ENCODE measurements at places on chromosomes 7 and 10. TPM values are rescaled to one million over a fixed set of nuclear protein-coding genes. Genes with fewer than 3 reads are reported as not detected.

ENO4 gene
- 0.19 TPM for total RNA-seq

TMEM243 gene
- total RNA-seq: 30.0 TPM

ADIRF gene
- 936 TPM for total RNA-seq

STRIP2 gene
- 2.9 TPM for total RNA-seq

GPR26 gene
- not detected for total RNA-seq

PTPRN2 gene
- total RNA-seq: 0.56 TPM

PCGF5 gene
- total RNA-seq: 27.9 TPM

SLC18A2 gene
- total RNA-seq: not detected

Measured in aortic smooth muscle cell (primary cell).